ENCODE measurements at places on chromosomes 11 and 22. TPM values are rescaled to one million over a fixed set of nuclear protein-coding genes. Genes with fewer than 3 reads are reported as not detected.

DNA sequence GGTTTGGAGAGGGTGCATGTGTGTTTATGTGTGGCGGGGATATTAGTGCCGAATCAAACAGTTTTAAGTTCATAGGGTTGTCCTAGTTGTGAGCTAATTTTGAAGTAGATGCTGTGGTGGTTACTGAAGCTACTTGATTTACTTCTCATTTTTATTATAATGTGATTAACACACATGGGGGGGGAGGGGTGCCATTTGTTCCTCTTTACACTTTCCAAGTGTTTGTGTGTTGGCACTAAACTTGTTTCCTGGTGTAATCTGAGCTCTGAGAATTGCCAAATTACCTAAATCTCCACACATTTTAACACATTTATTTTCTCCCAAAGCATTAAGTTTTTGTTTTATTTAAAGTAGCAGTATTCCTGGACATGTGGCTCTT, 60.1 kb downstream of the ZNRF3 start:
- no peak overlapping the region for H3K4me3 ChIP-seq
- no peaks in the 10 kb centered on the region for H3K4me1 ChIP-seq
- H3K36me3 ChIP-seq = no peaks in the 10 kb centered on the region
- H3K27ac ChIP-seq = no peak overlapping the region
- peaks cover 70% of the 10 kb centered on the region for H3K27me3 ChIP-seq

DNA sequence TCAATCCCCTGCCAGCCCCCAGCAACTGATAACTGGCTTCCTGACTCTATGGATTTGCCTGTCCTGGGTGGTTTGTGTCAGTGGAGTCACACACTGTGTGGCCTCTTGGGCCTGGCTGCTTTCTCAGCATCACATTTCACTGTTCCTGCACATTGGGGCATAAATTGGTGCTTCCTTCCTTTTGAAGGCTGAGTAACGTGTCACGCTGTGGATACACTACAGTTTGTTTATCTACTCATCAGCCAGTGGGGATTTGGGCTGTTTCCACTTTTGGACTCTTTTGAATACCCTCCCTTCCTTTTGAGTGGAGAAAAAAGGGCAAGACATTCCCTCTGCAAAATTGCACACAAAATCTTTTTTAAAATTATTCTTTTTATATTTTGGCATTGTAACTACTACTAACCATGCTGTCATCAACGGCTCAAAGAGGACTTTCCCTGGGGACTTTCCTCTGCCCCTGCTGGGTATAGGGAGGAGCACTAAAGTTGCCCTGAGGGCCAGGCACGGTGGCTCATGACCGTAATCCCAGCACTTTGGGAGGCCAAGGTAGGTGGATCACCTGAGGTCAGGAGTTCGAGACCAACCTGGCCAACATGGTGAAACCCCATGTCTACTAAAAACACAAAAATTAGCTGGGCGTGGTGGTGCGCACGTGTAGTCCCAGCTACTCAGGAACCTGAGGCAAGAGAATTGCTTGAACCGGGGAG, 7.8 kb upstream of the CELSR1 start:
- no peak for DNase-seq
- H3K4me1 ChIP-seq = no peaks in the 10 kb centered on the region
- no peak overlapping the region for H3K4me3 ChIP-seq
- H3K36me3 ChIP-seq = no peaks in the 10 kb centered on the region

DNA sequence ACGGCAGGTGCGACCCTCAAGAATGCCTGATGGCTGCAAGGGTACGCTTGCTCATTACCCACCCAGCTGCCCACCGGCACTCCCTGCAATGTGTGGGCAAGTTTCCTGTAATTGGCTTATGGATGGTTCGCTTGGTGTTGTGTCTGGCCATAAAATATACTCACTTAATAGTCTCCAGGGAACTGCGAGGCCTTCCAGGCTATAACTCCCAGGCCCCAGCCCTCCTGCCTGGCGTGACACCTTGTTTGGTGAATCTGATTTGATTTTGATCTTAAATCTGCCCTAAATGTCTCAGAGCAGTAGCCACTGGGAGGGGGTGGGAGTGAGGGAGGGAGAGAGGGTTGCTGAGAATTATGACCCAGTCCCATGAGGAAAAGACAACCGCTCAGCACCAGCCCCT, 572.2 kb downstream of the BUD13 start:
- H3K27me3 ChIP-seq = peaks cover 4% of the 10 kb centered on the region
- no peak overlapping the region for H3K27ac ChIP-seq
- no peaks in the 10 kb centered on the region for H3K4me1 ChIP-seq
- H3K4me3 ChIP-seq = no peak overlapping the region

- no peaks in the 10 kb centered on the region for H3K36me3 ChIP-seq
- no peak overlapping the region for H3K27ac ChIP-seq
- no peak overlapping the region for H3K4me3 ChIP-seq
- no peaks in the 10 kb centered on the region for H3K4me1 ChIP-seq
- no peak for DNase-seq
Observed at GRCh38 chr11:122036018-122036417, 80.0 kb downstream of the BLID start.

DNA sequence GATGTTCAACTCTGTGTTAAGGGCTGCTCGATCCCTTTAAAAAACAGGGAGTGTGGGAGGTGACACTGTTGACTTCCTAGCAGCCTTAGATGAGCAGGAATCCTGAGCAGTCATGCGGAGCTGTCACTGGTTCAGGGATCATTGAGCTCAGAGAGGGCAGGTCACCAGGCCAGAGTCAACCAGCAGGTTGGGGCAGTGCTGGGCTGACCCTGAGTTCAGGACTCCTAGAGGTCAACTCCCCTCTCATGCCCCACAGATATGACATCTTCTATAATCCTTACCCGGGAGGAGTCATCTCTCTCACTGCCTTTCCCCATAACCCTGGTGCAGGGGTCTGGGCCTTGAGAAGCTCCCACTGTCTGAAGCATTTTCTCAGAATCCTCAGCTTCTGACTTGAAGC, 12.9 kb upstream of the WNT11 start:
- no peak for DNase-seq
- H3K4me3 ChIP-seq = no peak overlapping the region
- no peaks in the 10 kb centered on the region for H3K4me1 ChIP-seq
- peaks cover 31% of the 10 kb centered on the region for H3K27me3 ChIP-seq
- H3K36me3 ChIP-seq = no peaks in the 10 kb centered on the region

GRCh38 chr11:111166598-111166997, 78.9 kb upstream of the POU2AF2 start:
- peaks cover 9% of the 10 kb centered on the region for H3K27me3 ChIP-seq
- no peaks in the 10 kb centered on the region for H3K4me1 ChIP-seq
- no peak overlapping the region for H3K4me3 ChIP-seq
- H3K36me3 ChIP-seq = no peaks in the 10 kb centered on the region

Gene ENTHD1
- total RNA-seq = 0.09 TPM

Gene MS4A6A
- not detected for total RNA-seq

Gene FZD4
- 0.02 TPM for total RNA-seq

DNA sequence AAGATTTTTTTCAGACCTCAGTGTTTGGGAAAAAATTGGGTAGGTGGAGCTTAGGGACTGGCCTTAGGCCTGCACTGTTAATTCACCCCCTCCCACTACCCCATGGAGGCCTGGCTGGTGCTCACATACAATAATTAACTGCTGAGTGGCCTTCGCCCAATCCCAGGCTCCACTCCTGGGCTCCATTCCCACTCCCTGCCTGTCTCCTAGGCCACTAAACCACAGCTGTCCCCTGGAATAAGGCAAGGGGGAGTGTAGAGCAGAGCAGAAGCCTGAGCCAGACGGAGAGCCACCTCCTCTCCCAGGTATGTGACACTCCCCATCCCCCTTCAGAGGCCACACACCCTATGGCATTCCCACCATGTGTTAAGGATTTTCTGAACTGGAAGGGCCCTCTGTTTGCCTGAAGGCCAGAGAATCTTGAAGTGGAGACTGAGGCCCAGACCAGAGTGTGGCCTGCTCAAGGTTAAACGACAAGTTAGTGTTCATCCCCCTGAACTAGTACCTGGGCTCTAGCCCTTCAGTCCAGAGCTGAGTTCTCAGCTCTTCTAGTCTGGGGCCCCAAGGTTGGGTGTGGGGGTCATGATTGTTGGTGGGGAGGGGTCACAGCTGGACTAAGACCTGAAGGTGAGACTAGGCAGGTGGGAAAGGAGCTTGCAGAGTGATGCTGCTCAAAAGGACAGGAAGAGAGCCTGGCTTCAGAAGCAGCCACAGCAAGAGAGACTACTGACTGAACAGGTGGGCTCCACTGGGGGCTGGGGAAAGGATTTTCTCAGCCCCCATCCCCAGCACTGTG, 2.3 kb upstream of the FOLR1 start:
- no peak overlapping the region for H3K4me3 ChIP-seq
- no peak for DNase-seq
- H3K27ac ChIP-seq = no peak overlapping the region
- no peaks in the 10 kb centered on the region for H3K4me1 ChIP-seq
- no peaks in the 10 kb centered on the region for H3K36me3 ChIP-seq

Gene LRRC10B
- total RNA-seq = 0.14 TPM

Gene PES1
- 173 TPM for total RNA-seq

DNA sequence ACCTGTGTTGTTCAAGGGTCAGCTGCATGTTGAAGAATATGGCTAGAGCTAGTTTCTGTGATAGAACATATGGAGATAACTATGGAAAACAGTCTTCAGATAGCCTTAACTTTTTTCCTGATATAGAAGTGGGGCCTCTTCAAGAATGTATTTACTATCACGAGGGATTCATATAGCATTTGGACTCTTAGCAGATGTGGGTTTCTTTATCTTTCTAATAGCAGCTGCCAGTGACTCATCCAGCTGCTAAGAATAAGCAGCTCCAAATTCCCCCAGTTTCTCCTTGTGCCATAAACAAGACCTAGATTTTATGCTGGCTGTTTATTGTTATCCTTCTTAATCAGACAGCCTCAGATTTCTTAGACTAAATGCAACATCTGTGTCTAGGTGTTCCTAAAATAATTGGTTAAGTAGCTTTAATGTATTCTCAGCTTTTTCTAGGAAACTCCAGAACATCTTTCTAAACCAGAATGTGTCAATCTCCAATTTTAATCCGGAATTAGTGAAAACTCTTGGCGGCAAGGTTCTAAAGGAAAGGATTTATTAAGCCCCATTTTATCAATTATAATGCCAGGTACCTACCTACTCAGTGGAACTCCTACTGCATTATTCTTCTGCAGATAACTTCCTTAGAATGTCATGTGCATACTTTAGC, 119.8 kb downstream of the CSTPP1 start:
- no peaks in the 10 kb centered on the region for H3K27me3 ChIP-seq
- peaks cover 6% of the 10 kb centered on the region for H3K4me1 ChIP-seq
- peaks cover 7% of the 10 kb centered on the region for H3K36me3 ChIP-seq
- DNase-seq = no peak

DNA sequence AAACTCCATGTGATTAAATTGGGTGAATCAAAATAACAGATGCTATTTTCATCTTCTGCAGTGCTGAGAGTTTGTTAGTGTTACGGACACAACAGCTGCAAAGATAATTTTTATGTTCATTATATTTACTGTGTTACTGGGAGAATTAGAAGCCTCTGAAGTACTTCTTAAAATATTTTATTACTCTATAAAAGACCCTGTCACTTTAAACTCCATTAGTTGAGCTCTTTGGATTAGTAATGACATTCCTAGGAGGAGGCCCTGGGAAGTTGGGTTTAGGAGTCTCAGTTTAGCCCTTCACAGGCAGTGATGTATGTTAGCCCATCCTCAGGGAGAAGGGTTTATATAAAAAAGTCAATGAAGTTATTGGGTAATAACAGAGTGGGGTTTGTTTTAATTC, 596.7 kb downstream of the JRKL start:
- no peaks in the 10 kb centered on the region for H3K36me3 ChIP-seq
- H3K27me3 ChIP-seq = no peaks in the 10 kb centered on the region
- no peak overlapping the region for H3K27ac ChIP-seq

GRCh38 chr11:121590772-121591404, 138.1 kb upstream of the SORL1-AS1 start:
- H3K27me3 ChIP-seq = no peaks in the 10 kb centered on the region
- peaks cover 75% of the 10 kb centered on the region for H3K36me3 ChIP-seq
- H3K4me1 ChIP-seq = peaks cover 19% of the 10 kb centered on the region
- DNase-seq = no peak
- H3K4me3 ChIP-seq = no peak overlapping the region

- DNase-seq = peak; percentile 67
- no peaks in the 10 kb centered on the region for H3K36me3 ChIP-seq
- H3K4me3 ChIP-seq = no peak overlapping the region
Observed at GRCh38 chr22:24486501-24486921, 8.6 kb upstream of the UPB1 start.

Gene SEPTIN3
- 5.7 TPM for total RNA-seq

Gene SCT
- total RNA-seq = not detected

DNA sequence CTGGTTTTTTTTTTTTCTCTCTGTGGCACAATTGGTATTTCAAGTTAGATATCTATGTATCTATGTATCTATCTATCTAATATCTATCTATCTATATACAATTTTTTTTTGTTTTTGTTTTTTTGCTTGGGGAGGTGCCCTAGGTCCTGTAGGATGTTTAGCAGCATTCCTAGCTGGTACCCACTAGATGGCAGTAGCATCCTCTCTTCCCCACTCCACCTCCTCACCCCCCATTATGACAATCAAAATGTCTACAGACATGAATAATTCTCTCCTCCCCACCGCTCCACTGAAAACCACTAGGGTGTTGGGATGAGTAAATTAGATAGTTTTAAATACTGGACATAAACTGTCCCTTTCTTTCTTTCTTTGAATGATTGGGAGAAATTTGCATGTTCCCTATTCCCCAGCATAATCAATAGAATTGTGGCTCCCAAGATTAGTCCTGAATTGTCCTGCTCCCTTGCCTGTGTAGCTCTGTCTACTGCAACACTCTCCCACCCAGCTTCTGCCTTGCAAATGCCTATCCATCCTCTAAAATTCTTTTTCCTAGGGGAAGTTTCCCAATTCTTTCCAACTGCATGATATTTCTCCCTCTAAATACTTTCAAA, 1152.4 kb downstream of the LRRC4C start:
- DNase-seq = no peak
- H3K27ac ChIP-seq = no peak overlapping the region
- H3K36me3 ChIP-seq = no peaks in the 10 kb centered on the region

Gene VPREB3
- not detected for total RNA-seq

Gene OR10D3
- total RNA-seq = not detected

GRCh38 chr11:112967082-112967481, 5.9 kb downstream of the NCAM1 start:
- H3K4me1 ChIP-seq = peaks cover 5% of the 10 kb centered on the region
- DNase-seq = no peak
- no peak overlapping the region for H3K27ac ChIP-seq
- H3K36me3 ChIP-seq = no peaks in the 10 kb centered on the region
- no peak overlapping the region for H3K4me3 ChIP-seq

DNA sequence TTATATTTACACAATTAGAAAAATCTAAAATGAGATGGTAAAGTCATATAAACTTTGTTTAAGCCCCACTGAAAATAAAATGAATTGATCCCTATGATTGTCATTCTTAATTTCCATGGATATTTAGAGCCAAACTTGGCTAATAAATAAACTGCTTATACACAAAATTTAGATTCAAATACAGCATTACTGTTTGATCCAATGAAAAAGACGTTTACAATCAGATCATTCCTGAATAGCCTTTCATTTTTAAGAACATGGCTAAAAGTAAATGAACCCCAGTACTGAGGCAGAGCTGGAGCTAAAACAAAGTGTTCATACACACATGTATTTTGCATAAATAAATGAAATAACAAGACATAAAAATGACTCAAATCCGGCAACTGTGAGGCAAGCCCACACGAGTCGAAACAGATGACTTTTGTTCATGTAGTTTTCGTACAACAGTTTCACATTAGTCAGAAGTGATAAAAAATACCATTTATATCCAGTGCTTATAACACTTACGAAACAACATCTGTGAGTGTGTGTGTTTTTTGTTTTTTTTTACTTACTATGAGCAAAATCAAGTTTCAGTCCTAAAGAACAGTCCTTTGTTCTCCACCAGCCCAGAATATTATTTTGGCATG, 386.5 kb downstream of the SOX6 start:
- H3K36me3 ChIP-seq = no peaks in the 10 kb centered on the region
- DNase-seq = no peak
- H3K4me1 ChIP-seq = peaks cover 2% of the 10 kb centered on the region
- H3K4me3 ChIP-seq = no peak overlapping the region
- H3K27me3 ChIP-seq = no peaks in the 10 kb centered on the region
- H3K27ac ChIP-seq = no peak overlapping the region
